ENCODE measurements at places on chromosomes 2 and 18.

GRCh38 chr2:20218331-20219320 is 6.3 kb downstream of the SDC1 start:
- no peak for DNase-seq

DNA sequence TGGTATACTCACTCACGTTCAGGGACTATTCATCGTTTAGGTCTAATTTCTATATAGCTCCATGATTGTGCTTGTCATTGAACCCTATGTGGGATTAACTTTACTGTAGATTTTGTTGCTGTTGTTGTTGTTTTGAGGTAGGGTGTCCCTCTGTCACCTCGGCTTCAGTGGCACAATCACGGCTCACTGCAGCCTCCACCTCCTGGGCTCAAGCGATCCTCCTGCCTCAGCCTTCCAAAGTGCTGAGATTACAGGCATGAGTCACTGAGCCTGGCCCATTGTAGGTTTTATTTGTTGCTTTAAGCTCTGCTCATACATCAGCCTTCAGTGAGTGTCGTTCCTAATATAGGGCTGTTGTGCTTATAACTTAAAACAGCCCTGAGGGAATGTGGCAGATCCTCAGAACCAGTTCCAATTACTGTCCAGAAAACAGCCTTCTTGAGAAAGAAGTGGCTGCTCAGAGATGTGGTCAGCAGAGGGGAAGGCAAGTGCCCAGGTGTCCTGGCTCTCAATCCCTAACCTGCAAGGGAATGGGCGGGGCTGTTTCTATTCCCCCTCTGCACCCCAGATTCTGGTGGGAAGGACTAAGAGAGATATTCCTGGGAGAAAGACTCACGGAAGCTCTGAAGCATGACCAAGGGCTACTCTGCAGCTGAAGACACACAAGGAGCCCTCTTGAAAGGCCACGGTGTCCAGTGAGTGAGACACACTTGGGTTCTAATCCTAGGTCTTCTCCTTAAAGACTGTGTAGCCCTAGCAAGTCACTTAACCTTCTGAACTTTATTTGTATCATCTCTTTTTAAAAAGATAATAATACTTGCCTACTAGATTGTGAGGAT is 79.6 kb upstream of the LCLAT1 start:
- no peak for DNase-seq

DNA sequence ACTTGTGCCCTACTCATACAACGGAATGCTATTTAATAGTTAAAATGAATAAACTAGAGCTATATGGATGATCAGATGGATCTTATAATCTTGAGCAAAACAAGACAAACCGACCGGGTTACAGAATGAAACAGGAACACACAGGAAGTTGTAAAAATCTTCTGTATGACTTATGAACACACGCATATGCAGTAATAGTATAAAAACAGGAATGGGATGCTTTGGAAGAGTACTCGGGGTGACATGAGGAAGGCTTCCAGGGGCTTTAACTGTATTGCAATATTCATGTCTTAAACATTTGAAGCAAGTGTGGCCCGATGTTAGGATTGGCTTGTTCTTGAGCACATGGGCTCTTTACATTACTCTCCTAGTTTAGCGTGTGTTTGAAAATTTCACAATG is 14.9 kb upstream of the E2F6 start:
- DNase-seq, result no peak

DNA sequence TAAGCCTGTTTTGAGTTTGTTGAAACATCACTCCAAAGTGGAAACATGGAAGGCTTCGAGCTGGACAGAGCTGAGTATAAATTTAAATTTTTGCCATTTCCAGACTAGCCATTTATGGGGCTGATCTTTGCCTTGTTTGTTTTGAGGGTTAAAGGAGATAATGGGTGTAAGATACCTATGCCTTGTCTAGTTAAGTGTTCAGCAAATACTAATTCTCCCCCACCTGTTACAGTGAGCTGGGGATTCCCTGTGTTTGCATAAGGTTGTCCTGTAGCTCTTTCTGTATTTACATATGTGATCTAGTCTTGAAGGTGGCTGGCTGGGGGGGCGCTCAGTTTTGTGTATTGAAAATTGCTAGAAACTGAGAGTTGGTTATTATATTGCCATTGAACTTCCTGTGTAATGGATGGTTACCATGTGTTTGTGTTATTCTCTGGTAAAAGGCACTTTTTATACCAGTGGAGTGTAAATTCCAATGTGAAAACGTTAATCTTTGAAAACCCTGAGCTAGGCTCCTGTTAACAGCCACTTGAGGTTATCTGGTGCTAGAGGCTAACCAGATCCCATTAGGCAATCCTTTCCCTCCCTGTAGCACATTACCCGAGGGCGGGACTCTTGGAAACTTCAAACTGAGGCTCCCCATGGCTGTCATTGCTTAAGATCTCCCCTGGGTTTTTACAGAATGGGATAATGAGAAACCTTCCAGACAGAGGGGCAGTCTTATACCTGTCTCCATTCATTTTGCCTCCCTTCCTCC is 26.7 kb downstream of the TANC1 start:
- no peak for DNase-seq

GRCh38 chr18:36849288-36850006 is 20.5 kb downstream of the KIAA1328 start:
- no peak for DNase-seq
